Prostate gland (tissue), 2 donors: ENCODE measurements at places on chromosomes 5 and 9. TPM values are rescaled to one million over a fixed set of nuclear protein-coding genes. Genes with fewer than 3 reads are reported as not detected.

SPINK6 gene
- not detected for total RNA-seq

IFNA21 gene
- not detected for total RNA-seq

PNPLA7 gene
- 34.2 TPM for total RNA-seq

FCN2 gene
- total RNA-seq: 2.4 TPM

MARCHF11 gene
- total RNA-seq: 8.9 TPM

EDIL3 gene
- total RNA-seq: 5.5 TPM

NR2F1 gene
- 49.3 TPM for total RNA-seq

IL11RA gene
- 73.5 TPM for total RNA-seq

FAXDC2 gene
- 81.7 TPM for total RNA-seq

C9orf50 gene
- not detected for total RNA-seq

SLC36A2 gene
- 0.74 TPM for total RNA-seq

TSSK1B gene
- total RNA-seq: 4.0 TPM

TICAM2 gene
- 1.9 TPM for total RNA-seq

TEX48 gene
- not detected for total RNA-seq

RNF180 gene
- total RNA-seq: 18.0 TPM

PCDHAC2 gene
- total RNA-seq: 6.8 TPM

PCDHGC5 gene
- 2.7 TPM for total RNA-seq

S100Z gene
- not detected for total RNA-seq

SV2C gene
- 0.96 TPM for total RNA-seq

XPA gene
- total RNA-seq: 11.9 TPM

ADAMTS19 gene
- 1.3 TPM for total RNA-seq

PGGT1B gene
- 9.1 TPM for total RNA-seq
